ENCODE measurements at places on chromosomes 1 and 21.
A peak's percentile ranks its signal among the peaks of the same experiment; 100 is the strongest.

GRCh38 chr1:965526-966134 is 652 bp upstream of the PLEKHN1 start:
- no peak for DNase-seq

DNA sequence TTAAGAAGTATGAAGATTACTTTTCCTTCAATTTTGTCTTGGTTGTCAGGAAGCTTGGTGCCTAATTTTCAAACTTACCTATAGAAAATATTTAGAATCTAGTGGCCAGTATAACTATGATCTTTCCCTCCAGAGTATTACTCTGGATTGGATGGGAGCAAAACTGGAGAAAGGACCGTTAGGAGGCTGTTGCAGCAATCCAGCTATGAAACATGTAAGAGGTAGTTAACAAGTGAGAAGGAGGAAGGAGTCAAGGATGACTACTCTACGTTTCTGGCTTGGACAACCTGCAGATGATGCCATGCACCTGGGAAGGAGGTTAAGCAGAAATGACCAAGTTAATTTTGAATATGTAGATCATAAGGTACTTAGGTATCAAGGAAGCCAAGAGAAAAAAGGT is 3.5 kb upstream of the ACP6 start:
- no peak for DNase-seq

DNA sequence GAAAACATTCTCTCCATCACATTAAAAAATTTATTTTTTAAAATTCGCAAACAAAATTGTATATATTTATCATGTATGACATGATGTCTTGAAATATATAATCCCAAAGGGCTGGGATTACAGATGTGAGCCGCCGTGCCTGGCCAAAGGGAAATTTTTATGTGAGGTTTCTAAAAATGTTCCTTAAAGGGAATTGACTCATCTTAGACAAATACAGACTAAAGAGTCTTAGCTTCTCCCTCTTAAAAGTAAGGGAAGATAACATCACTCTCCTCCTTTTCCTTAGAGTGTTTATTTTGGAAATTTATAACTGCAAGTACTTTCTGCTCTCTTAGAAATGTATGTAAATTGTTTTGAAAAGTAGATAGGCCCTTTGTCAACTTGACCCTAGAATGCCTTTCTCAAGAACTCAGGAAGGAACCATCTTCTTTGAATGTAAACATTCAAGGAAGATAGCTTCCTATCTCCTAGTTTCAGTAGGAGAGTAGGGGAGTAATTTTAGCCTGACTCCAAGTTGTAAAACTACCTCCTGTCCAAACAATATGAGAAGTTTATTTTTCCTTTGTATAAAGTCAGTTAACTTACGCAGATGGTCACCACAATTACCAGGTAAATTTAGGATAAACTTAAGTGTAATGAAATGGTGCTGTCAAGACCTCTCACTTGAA is 59.5 kb downstream of the C21orf91 start:
- DNase-seq: no peak

GRCh38 chr1:178389441-178389840 is 107.3 kb downstream of the CLEC20A start:
- DNase-seq: no peak

- DNase-seq: no peak
These were observed 159.9 kb downstream of the ZBTB18 start for GRCh38 chr1:244210884-244211558.

DNA sequence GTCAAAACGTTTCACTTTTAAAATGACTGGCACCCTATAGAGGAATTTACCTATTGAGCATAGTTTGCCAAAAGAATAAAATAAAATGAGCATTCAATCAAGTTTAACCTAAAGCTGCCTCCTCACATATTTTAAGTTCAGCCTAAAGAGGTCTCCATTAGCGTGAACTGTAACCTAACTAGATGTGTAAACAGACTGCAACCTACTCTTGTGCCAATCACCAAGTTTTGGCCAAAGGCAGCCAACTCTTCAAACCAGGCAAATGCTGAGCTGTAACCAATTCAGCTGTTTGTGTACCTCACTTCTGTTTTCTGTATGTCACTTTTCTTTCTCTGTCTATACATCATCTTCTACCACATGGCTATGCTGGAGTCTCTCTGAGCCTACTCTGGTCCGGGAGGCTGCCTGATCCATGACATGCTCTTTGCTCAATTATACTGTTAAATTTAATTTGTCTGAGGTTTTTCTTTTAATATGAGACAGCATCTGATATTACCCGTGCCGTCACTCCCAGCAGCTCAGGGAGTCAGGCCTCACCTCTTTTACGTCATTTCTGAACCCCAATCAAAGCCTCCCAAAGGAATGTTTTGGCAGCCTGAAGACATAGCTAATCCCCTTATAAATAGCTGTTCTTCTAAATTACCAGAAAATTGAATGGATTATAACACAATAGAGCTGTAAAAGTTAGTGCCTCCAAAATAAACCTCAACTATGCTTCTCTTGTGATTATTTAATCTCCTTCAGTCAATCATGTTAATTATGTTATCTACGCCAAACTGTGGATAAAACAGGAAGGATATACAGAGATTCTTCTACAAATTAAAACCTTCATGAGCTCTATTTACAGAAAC is 81.0 kb upstream of the NR5A2 start:
- DNase-seq: peak; percentile 11

All from spleen (tissue), 13 donors.